ENCODE measurements at places on chromosomes 12 and 14.

GRCh38 chr12:55743406-55744339 is 751 bp downstream of the GDF11 start:
- peak; percentile 56 for DNase-seq

GRCh38 chr12:49664591-49665239 is 41.4 kb downstream of the PRPF40B start:
- DNase-seq: no peak

DNA sequence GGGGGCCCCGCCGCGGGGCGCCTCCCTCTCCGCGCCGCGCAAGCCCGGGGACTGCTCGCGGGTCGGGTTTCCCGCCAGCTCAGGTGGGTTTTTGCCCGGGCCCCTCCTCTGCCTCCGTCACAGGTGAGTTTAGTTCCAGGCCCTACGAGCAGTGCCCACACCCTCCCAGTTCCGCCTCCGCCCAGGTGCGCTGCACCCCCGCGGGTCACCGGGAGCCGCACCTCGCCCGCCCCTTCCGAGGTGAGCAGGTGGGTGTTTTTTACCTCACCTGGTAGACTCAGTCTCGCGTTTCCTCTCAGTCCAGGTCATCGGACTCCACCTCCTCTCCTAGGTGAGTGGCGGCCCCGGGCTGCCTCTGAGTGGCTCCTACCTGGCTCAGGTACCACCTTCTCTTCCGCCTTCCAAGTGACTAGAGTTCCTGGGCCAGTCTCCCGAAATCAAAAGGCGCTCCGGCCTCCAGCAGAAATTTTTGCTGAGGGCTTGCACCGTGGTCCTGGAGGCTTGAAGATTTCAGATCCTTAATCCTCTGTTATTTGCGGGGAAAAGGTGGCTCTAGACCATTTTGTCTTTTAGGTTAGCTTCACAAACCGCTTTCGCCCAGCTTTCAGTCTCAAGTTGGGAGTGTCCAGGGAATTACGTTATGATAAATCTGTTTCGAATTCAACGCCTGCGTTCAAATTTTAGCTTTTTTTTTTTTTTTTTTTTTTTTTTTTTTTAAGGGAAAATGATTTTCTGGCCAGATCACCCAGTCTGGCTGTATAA is at the start of gene TMEM30B:
Gene TMEM30B, minus strand, starts transcription at position 153 of the 762 bp plus-strand sequence. CDS start 191 bp downstream, outside the sequence.
- DNase-seq: no peak

DNA sequence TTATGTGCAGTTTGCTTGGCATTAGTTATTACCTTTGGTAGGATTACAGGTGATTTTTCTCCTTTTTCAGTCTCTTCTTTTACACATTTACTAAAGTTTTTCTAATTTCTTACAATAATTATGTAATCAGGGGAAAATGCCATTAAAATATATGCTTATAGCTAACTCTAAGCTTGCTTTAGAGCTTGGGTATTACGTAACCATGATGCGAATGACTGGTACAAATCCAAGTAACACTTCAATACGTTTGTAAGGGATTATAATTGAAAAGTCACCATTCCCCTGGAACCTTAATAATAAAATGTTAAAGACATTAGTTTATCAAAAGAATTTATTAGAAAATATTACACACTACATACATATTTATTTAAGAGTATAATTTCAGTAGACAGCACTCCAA is 71.6 kb downstream of the SCAF11 start:
- DNase-seq: no peak

DNA sequence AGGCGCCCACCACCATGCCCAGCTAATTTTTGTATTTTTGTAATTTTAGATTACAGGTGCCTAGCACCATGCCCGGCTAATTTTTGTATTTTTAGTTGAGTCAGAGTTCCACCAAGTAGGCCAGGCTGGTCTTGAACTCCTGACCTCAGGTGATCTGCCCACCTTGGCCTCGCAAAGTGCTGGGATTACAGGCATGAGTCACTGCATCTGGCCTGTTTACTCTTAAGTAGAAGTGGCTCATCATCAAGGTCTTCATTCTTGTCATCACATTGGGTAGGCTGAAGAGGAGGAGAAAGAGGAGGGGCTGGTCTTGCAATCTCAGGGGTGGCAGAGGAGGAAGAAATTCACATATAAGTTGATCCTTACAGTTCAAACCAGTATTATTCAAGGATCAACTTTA is 152.4 kb upstream of the ATP2B1 start:
- no peak for DNase-seq

DNA sequence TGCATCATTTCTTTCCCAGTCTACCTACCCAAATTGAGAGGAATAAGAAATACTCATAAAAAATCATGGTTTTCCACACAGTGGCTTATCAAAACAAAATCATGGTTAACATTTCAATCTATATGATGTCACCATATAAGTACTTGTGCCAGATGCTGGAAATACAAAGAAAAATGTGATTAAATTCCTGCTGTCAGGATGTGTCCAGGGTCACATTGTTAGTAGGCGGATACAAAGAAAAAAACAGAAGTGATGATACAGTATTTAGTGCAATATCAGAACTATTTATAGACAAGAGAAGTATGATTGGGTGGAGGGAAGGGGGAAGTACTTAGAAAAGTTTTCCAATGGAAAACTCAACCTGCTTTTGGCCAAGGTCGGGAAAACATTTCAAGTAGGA is 47.0 kb upstream of the OR6J1 start:
- no peak for DNase-seq

DNA sequence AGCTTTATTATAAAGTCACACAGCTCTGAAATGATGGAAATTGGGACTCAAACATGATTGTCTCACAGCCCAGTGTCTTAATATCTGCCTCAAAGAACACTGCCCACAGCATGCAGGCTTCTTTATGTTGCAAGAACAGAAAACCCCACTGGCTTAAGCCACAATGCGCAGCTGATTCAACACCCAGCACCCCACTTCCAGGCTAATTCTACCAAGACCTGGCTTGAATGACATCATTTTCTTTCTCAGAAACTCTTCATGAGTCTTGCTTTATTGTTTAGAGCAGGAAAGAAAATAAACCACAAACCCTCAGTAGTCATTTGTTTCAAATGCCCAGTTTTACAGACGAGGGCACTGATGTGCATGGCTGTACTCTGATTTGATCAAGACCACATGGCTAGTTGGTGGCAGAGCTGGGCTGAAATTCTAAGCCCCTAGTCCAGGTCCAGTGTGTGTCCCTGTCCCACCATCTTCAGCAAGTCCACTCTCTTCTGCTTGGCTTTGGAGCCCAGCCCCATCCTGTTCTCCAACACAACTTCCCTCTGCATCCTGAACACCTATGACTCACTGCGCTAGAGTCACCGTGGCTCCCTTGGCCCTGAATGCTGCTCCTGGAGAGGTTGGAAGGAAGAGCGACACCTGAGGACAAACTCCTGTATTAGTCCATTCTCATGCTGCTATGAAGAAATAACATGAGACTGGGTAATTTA is 50.3 kb upstream of the SRSF5 start:
- DNase-seq: no peak

DNA sequence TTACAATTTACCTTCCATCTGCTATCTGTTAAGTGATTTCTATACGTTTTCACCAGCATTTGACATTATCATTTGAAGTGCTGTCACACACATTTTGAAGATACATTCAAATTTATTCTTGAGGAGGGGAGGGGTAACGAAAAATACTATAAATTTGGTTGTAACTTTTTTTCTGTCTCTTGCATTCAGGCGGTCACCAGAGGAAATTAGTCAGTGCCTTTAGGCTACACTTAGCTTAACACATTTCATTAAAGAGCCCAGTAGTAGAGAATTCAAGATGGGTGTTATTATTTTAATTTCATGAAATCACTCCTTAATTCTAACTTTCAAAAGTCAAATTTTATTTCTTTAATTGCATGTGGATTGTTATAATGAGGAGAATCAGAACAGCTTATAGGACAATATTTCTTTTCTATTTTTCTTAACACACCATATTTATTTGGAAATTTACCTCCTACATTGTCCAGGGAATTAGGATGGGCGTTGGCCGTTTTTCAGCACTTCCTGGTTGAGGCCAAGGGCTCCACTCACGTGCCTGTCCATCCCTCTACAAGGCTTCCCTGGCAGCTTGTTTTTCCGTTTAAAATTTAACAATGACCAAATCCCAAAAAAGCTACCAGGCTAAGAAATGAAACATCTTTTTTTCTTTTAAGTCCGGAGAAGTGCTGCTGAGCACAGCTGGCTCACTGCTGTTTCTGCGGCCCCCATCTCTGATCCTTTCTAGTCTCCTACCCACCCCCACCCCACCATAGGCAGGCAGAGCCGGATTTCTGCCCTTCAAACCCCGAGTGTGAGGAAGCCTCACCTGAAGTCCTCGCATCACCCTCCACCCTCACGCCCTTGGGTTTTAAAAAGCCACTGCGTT is 1.1 kb upstream of the FAR2 start:
- no peak for DNase-seq

- DNase-seq: no peak
Measured at GRCh38 chr14:52026017-52026660, 36.8 kb downstream of the RTRAF start.

- no peak for DNase-seq
Measured at GRCh38 chr12:4261655-4262054, 11.9 kb upstream of the CCND2 start.

- no peak for DNase-seq
Measured at GRCh38 chr14:67602995-67603545, 3.0 kb upstream of the PIGH start.

- DNase-seq: no peak
Measured at GRCh38 chr14:53310412-53310811, 157.3 kb upstream of the DDHD1 start.

- no peak for DNase-seq
Measured at GRCh38 chr12:75699728-75700496, 188.5 kb upstream of the KRR1 start.

GRCh38 chr12:12686472-12686871 is 9.5 kb downstream of the GPR19 start:
- DNase-seq: no peak

- no peak for DNase-seq
Measured at GRCh38 chr12:32993404-32993803, 96.8 kb upstream of the PKP2 start.

DNA sequence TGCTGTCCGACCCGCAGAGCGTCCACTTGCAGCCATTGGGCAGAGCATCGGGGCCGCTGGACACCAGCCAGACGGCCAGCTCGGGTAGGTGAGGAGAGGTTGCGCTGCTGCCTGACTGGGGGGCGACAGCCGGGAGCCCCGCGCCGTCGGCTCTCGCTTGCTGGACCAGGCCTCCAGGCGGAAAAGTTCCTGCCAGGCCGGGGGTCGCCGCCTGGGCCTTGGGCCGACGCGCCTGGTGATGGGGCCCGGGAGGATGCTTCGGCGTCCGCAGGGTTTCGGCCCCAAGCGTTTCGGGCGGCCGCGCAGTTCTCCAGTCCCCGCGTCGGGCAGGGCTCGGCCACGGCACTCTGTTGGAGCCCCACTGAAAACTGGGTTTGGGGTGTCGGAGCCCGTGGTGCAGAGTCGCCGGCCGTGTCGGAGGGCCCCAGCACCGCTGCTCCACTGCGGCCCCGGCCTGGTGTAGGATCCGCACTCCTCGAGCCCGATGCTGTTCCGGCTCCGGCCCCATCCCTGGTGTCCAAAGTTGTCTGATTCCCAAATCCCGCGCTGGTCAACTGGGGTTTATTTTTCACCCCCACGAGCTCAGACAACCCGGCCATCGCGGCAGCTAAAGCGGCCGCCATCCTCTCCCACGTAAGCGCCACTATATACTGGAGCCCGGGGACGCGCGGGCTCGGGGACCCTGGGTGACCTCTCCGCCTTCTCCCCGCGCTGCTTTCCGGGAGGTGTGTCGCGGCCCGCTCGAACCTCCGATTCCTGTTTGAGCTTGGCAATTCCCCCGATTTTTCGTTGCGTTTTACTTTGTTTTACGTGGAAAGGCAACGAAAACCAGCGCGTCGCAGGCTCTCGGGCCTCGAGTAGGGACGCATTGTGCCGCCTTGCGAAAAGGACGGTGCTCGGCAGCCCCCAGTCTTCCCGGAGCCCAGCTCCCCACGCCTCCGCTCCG is 872 bp downstream of the VSX2 start:
- DNase-seq: no peak

GRCh38 chr12:53044896-53045695 is 4.8 kb upstream of the TNS2 start:
- no peak for DNase-seq

GRCh38 chr14:71553779-71554178 is 378.4 kb upstream of the RGS6 start:
- DNase-seq: no peak

DNA sequence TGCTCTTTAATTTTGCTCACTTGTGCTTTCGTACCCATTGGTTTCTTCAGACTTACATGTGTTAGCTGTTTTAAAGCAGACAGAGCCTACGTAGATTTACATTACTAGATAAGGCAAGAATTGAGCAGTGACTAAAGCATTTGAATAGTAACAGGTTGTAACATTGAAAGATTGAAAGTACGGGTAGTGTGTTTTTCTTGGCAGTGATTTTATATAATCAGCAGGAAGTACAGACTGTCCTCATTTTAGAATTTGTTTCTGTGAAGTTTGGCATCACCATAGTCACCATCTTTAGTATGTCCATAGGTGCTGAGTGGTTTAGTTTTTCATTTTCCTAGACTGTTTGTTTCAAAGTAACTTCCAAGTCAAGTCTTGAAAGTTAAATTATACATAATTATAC is 14.0 kb downstream of the RTRAF start:
- DNase-seq: no peak

- no peak for DNase-seq
Measured at GRCh38 chr12:77167801-77168200, 102.4 kb upstream of the E2F7 start.

- DNase-seq: no peak
Measured at GRCh38 chr12:26510354-26510674, 314.9 kb downstream of the SSPN start.

- DNase-seq: peak; percentile 32
Measured at GRCh38 chr12:132766380-132767085, 4.9 kb upstream of the ANKLE2 start.

- DNase-seq: no peak
Measured at GRCh38 chr12:104410326-104410725, 46.4 kb upstream of the CHST11 start.

GRCh38 chr12:52182898-52183543 is 8.8 kb downstream of the KRT80 start:
- no peak for DNase-seq

- no peak for DNase-seq
Measured at GRCh38 chr12:117430246-117430645, 68.8 kb upstream of the NOS1 start.

DNA sequence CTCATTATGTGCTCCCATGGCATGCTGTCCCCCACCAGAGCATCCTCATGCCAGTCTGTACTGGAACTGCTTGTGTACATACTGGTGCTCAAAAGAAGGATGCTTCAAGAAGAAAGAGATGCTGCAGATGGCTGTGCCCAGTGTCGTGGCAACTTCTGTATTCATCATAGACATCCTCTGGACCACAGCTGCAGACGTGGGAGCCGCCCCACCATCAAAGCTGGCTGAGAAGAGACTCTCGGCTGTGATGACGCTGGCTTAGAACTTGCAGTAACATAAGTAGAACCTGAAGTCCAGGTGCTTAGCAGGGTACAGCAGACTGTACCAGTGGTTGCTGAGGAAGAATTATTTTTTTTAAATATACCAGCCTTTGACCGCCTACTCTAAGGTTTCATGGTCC is 112.6 kb upstream of the ARHGAP5 start:
- DNase-seq: no peak
